ENCODE measurements at places on chromosomes 4 and X.

DNA sequence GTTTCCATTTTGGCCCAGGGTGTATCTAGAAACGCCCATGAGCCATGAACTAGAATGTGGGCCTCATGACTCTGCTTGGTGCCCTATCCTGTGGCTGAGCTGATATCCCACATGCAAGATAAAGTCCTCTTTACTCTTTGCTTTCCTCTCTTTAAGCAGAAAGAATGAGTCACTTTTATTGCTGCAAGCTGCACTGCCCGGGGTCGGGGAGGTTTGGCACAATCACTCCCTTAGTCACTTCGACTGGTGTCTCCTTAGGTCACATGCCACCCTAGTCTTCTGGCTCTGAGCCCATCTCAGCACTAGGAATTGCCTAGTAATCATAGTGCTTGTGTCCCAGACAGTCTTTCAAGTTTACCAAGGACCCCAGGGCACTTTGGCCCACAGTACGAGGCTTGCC is 75.1 kb upstream of the CXorf66 start:
- no peak for DNase-seq

- DNase-seq: peak; percentile 52
Observed at GRCh38 chr4:24605216-24605615, 20.9 kb upstream of the DHX15 start.

- DNase-seq: no peak
Observed at GRCh38 chr4:85824166-85824945, 349.4 kb downstream of the ARHGAP24 start.

DNA sequence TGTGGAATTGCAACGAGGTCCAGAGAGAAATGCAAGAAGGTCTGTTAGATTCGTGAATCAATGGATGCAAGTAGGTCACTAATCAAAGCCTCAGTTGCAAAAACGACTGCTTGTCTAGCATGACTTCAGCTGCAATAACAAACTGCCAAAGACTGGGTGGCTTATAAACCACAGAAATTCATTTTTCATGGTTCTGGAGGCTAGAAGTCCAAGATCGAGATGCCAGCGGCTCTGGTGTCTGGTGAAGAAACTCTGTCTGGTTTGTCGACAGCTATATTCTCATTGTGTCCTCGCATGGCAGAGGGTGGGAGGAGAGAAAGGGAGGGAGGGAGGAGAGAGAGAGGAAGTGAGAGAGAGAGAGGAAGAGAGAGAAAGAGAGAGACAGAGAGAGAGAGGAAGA is 114.7 kb downstream of the MXRA5 start:
- DNase-seq: no peak

DNA sequence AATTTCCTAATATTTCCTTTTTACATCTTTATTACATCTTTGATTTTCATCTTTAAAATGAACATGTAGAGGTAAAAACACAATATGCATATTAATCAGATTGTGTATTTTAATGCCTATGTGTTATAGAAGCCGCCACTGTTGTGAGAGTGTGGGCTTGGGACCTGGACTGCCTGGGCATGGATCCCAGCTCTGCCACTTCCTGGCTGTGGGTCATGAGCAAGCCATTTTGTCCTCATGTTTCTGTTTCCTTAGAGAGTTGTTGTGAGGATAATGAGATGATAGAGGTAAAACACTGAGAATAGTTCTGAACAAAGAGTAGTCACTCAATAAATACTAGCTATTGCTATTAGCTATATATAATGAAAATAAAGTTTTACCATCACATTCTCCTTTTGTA is 38.4 kb upstream of the SCOC start:
- DNase-seq: no peak

GRCh38 chrX:131764216-131764615 is 220.3 kb downstream of the OR13H1 start:
- DNase-seq: no peak

DNA sequence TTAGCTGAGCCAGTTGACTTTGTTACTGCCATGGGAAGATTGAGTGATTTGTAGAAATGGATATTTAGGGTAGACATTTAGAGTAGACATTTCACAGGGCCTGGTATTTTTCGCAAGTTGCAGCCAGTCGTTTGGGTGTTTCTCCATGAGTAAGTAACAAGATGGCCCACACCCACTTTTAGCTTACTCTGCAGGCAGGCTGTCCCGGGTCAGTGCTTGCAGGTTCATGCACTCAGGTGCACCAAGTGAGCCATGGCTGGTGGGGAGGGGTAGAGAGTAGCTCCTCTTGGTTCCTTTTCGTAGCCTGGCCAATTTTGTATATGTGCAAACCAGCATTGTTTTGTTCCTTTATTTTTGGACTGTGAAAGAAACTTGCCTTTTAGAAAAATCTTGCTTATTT is 145.6 kb downstream of the POLA1 start:
- no peak for DNase-seq

- peak; percentile 69 for DNase-seq
Observed at GRCh38 chr4:75710246-75710645, 14.1 kb upstream of the USO1 start.

- peak; percentile 2 for DNase-seq
Observed at GRCh38 chrX:106862972-106863688, 40.0 kb downstream of the RIPPLY1 start.

- no peak for DNase-seq
Observed at GRCh38 chr4:179601671-179602070, 2159.4 kb upstream of the AGA start.

GRCh38 chr4:87388901-87389300 is 2.1 kb downstream of the HSD17B11 start:
- DNase-seq: peak; percentile 18

GRCh38 chr4:188783175-188783574 is 643.9 kb downstream of the TRIML1 start:
- DNase-seq: no peak

GRCh38 chr4:73850261-73850970 is 2.7 kb upstream of the PF4V1 start:
- DNase-seq: no peak

DNA sequence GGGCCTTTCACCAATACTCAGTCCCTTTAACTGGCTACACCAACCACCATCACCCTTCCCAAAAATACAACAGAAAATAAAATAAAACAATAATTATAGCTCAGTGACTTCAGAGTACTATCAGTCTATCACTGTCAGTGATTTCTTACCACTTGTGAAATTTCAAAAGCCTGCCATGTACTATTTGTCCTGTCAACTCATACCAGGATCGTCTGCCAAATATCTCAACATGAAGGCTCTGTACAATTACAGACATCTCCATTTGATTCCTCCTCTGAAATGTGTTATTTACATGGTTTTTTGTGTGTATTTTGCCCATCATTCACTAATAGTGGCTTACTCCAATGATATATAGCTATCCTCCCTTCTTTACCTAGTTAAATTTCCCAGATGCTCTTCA is 772.0 kb downstream of the IL1RAPL1 start:
- DNase-seq: no peak

DNA sequence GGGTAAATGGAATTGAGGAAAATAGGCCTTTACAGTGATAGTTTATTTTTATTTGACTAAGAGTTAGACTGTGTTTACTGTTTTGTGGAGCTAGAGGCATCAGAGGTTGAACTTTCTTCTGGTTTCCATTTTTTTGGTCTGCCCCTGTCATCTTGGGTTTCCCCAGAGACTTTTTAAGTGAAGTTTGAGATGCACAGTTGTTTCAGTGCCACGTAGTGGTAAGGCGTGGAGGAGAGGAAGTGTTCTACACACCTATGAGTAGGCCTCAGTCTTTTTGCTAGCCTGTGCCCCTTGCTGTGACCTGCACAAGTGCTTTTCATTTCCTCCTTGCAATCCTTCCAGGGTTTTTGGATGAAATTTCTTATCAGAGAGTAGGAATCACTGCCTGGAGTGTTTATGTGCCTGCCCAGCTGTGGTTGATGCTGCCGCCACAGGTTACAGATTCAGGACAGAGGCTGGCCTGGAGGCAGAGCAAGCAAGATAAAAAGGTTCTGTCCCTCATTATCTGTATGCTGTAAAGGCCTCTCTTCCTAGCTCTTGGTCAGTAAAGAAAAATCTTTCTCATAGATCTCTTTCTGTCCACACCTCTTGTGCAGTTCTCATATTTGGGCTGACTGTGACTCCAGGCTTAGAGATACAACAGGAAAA is 12.5 kb upstream of the HSFX4 start:
- no peak for DNase-seq

GRCh38 chr4:113827285-113827684 is 65.7 kb upstream of the CAMK2D start:
- no peak for DNase-seq

DNA sequence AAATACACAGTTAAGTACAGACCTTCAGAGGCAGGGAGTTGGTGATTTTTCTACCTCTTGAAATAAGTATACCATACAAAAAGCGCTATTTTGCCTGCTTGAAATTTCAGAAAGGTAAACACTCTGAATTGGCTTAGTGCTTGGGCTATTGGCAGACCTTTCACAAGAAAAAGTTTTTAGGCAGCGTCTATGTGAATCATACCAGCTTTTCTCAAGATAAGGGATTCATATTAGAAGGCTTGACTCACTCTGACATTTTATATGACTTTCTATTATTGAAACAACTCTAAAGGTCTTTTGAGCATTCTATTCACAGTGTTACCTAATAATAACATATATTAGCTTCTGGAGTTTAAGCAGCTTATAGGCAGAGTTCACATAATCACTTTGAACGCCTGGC is 286.4 kb upstream of the FAT1 start:
- no peak for DNase-seq

- DNase-seq: peak; percentile 46
Observed at GRCh38 chr4:86554646-86555045, 39.5 kb upstream of the PTPN13 start.

DNA sequence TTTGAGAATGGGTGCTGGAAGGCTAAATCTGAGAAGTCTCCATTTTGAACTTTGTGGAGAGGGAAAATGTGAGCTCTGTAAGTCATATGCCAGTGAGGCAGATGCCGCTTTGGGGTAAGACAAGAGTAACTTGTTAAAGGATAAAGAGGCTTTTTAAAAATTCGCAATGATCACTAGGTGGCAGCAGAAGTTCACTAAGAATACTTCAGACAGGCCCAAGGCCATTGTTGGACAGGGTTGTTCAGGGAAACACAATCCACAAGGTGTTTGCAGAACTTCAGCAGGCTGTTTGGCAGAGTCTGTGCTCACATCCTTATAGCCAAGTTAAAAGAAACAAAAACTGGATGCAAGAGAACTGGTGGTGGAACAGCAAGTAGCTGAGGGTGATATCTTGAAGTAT is 13.7 kb upstream of the PIGA start:
- peak; percentile 68 for DNase-seq

DNA sequence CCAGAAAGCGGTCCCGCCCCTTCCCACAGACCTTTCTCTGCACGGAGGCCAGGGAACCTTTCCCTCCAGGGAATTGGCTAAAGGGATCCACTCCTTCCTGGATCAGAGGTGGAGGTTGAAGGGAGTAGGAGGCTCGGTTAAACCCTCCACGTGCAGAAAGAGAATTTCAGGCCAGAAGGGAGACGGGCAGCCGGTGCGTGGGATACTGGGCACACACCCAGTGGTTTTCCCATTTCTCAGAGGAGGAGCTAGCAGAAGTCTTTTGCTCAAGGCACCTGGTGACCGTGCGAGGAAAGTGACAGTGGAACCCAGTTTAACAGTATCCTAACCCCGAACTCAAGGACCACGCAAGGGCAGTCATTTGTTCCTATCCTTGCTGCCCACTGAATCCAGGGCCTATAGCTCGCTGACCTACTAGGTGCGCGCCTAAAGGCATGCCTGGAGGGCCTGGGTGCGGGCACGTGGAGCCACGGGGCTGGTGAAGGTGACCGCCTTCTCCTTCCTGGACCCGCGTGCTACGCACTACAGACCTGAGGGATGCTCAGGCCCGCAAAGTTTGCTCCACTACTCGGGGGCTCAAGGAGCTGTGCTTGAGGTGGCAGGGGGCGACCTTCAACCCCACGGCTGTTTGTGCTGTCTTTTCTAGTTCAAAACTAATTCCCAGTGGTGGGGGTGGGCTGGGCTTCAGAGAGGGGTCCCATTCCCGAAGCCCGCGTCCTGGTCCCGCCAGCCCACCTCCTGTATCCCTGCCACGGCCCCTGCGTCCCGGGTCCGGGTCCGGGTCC is 587 bp upstream of the AFF2 start:
- DNase-seq: no peak

DNA sequence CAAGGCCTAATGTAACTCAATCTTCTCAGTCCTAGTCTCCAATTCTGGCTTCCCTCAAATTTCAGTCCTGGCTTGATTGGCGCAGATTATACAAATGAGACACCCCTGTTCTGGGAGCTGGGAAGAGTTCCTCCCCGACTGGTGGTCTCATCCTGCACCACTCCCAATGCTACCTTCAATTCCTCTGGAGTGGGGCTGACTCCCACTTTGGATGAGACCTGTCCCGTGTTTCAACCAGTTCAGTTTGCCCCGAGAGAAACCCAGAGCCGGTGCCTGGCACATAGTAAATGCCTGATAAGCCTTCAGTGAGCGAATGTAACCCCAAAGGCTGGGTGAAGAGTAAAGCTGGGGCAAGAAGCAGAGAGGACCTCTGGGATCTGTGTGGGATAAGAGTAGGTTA is 4.0 kb upstream of the SYP start:
- DNase-seq: no peak

- no peak for DNase-seq
Observed at GRCh38 chr4:127249767-127250108, 383.0 kb upstream of the INTU start.

- no peak for DNase-seq
Observed at GRCh38 chrX:7435822-7436221, 287.9 kb upstream of the PUDP start.

Measured in suppressor macrophage (primary cell).